ENCODE measurements at places on chromosomes 5 and 9.

GRCh38 chr5:125093776-125094175 lies 347.3 kb upstream of the ZNF608 start:
- no peak for DNase-seq

DNA sequence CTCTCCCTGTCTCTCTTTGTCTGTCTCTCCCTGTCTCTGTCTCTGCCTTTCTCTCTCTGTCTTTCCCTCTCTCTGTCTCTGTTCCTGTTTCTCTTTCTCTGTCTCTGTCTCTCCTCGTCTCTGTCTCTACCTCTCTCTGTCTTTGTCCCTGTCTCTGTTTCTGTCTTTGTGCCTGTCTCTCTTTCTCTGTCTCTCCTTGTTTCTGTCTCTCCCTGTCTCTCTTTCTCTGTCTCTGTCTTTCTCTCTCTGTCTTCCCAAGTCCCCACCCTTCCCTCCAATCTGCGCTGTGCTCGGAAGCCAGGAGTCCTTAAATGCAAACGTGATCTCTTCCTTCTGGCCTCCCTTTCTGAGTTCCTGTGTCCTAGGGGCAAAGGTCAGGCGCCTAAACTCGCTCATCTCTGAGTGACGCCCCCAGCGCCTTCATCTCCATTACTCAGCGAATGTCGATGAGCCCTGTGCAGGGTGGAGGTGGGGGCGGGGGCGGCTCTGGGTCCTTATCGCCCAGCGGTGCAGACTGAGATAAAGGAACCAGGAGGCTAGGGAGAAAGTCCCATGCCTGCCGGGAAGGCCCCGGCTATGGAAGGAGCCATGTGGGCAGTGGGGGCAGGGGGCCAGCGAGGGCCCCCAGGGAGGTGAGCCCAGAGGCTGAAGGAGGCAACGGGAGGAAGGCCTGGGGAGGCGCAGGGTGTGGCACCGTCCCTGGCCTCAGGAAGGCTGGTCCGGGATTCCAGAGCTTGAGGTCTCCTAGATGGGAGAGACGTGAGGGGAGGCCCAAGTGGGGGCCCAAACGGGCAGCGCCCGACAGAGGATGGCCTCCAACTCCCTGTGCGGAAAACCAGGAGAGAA lies 1.5 kb upstream of the SLC6A19 start:
- no peak for DNase-seq

DNA sequence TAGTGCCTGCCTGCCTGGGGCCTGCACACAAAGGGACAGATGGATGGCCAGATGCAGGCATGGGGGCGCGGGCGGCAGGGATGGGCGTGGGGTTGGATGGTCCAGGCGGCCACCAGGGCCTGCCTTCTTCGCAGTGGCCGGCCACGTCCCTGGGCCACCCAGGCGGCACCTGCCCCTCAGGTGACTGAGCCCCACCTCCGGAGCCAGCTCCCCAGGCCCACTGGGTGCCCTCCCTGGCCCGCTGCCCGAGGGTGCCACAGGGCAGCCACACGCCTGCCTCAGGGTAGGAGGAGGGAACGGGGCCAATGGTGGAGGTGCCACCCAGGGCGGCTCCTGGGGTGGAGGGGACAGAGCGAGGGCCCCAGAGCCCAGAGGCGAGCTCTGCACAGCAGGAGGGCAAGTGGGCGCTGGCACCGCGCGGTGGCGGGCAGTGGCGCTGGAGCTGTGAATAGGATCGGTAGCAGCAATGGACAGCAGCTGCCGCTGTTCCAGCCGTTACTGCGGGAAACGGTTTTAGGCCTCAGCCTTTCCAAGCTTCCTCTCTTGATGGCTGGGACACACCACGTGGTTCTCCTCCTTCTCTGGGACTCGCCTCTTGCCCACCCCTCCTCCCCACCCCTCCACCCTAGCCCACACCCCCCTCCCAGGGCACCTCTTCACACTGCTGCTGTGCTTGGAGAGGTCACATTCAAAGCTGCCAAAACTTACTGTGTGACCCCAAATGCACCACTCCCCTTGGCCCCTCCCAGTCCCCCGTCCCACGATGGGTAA lies 19.1 kb downstream of the LHX3 start:
- DNase-seq, result no peak

- DNase-seq, result no peak
Measured at GRCh38 chr9:137217276-137218211, 4.5 kb downstream of the RNF208 start.

DNA sequence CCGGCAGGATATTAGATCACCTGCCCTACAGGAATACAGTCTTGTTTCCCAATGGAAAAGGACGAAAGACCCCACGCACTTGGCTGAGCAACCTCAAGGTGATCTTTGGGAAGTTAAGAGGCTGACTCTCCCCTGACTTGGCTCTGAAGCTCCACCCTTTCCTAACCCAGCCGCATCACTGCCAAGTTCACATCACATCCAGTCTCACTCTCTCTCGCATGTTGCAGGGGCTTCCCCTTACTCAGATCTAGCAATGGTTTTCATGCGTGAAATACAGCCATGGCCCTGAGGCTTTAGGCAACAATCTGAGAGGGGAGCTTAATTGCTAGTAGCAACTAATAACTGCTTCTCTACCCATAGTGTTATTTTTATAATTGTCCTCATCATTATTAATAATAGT lies 211.6 kb downstream of the DOCK8 start:
- DNase-seq, result no peak

DNA sequence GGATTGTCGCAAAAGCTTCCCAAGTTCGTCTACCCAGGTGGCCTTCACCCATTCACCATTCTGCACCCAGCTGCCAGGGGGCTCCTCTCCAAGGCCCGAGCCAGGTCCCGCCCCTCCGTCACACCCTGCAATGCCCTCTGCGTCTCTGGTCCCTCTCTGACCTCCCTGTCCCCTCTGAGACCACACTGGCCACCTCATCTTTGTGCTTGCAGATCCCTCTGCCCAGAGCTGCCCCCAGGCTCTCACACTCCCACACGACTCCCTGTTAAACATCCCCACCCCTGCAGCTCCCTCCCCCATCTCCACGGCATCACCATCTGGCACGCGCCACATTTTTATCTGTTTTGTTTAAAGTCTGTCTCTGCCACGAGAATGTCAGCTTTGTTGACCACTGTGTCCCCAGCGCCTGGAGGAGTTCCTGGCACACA lies 243.6 kb downstream of the PBX3 start:
- DNase-seq, result no peak

DNA sequence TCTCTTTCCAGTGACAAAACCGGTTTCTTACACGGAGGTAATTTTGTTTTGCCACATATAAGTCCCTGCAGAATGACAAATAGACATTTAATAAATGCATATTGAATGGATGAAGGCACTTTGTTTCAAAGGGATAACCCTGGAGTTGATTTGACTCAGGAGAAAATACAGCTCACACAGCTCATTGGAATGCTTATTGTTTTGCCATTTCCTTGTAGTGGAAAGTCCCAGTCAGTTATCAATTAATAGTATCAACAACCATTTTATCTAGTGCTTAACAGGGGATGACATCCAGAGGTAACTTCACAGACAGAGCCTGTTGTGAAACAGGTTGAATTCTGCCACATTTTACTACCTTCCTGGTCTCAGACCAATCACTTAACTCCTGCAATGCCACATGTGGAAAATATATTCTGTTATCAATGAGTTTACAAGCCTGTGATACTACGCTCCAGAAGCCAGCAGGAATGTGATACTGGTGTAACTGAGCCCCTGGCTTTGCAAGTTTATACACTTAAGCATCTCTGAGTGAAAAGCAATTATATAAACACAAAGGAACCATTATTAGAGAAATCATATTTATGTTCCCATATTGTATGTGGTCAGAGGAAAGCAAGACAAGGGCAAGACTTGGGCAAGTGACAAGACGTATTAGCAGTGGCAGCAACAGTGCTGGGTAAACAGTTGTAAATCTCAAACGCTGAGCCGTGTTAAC lies 123.1 kb upstream of the ANKRD55 start:
- no peak for DNase-seq

- no peak for DNase-seq
Measured at GRCh38 chr5:179008667-179009066, 13.5 kb upstream of the GRM6 start.
